ENCODE measurements at places on chromosomes 6 and 20. TPM values are rescaled to one million over a fixed set of nuclear protein-coding genes. Genes with fewer than 3 reads are reported as not detected.

GRCh38 chr20:32743237-32744112 lies at the start of gene COMMD7:
TSS of gene COMMD7 (minus strand) at chr20:32743467. CDS start at chr20:32743391, 76 bp downstream.
- no peak within 1 kb of the TSS for H3K27ac ChIP-seq
- H3K4me1 ChIP-seq = peaks cover 28% of the 10 kb centered on the region
- no peaks in the 10 kb centered on the region for H3K27me3 ChIP-seq
- H3K4me3 ChIP-seq = peak within 1 kb of the TSS; percentile 79

DNA sequence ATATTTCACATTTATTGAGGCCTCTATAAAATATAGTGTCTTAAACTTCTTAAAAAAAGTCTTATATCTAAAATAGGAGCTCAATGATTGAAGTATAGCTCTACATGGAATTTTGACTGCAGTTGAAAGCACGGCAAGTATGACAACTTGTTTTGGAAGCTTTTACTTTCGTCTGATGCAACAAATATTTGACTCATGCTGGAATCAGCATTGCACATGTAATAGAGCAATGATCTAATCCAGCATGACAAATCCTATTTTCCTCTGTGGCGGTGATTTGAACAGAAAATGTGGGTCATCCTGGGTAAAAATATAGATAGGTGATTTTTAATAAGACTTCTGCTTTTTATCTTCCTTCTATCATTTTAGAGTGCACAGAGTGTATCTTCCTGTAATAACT lies 111.6 kb downstream of the TINAG start:
- no peak overlapping the region for H3K4me3 ChIP-seq
- no peaks in the 10 kb centered on the region for H3K36me3 ChIP-seq
- peaks cover 11% of the 10 kb centered on the region for H3K4me1 ChIP-seq

DNA sequence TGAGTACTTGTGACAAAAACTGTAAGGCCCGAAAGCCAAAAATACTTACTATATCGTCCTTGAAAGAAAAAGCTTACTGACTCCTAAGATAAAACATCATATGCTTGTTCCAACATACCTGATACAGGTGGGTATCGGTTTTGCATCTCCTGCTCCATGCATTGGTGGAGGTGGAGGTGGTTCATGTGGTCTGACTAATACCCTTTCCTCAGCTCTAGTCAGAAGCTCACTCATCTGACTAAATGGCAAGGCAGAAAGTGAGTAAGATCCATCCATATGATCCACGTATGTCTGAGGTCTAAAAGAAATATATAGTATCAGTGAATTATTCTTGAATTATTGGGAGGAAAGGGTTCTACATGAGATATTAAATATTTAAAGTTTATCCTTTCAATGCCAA lies 76.2 kb downstream of the WASF1 start:
- H3K36me3 ChIP-seq = no peaks in the 10 kb centered on the region
- H3K27me3 ChIP-seq = no peaks in the 10 kb centered on the region
- no peaks in the 10 kb centered on the region for H3K4me1 ChIP-seq

- peak within 1 kb of the TSS; percentile 83 for H3K27ac ChIP-seq
- peak; percentile 91 for DNase-seq
- peaks cover 41% of the 10 kb centered on the region for H3K4me1 ChIP-seq
- H3K27me3 ChIP-seq = no peaks in the 10 kb centered on the region
- H3K36me3 ChIP-seq = peaks cover 7% of the 10 kb centered on the region
- H3K4me3 ChIP-seq = peak within 1 kb of the TSS; percentile 91
These were observed at the start of gene CITED2 for GRCh38 chr6:139374357-139375225. TSS of gene CITED2 (minus strand) at chr6:139374648. CDS start at chr6:139373944, 704 bp downstream.

DNA sequence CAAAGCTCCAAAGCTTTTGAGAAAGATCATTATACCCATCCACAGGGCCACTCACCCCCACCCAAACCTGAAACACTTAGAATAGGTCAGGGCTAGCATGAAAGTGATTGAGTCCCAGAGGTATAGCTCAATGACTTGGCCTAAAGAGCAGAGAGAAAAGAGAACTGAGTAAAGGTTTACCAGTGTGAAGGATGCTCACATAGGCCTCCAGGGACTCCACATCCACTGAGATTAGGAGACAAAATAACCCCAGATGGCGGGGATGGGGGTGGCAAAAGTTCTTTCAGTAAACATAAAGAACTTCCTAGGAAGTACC lies 12.2 kb downstream of the SAYSD1 start:
- H3K36me3 ChIP-seq = no peaks in the 10 kb centered on the region
- H3K4me3 ChIP-seq = no peak overlapping the region
- H3K4me1 ChIP-seq = no peaks in the 10 kb centered on the region
- H3K27me3 ChIP-seq = no peaks in the 10 kb centered on the region

GRCh38 chr20:3846378-3846739 lies 275 bp upstream of the MAVS start:
- peaks cover 50% of the 10 kb centered on the region for H3K4me1 ChIP-seq

Gene CST2
- total RNA-seq = not detected
